ENCODE measurements at places on chromosomes 2 and 18. TPM values are rescaled to one million over a fixed set of nuclear protein-coding genes. Genes with fewer than 3 reads are reported as not detected.

- no peak for DNase-seq
These were observed 134.7 kb upstream of the CDH20 start for GRCh38 chr18:61198486-61198885.

GRCh38 chr18:12886498-12887126 lies 2.6 kb upstream of the PTPN2 start:
- no peak for DNase-seq

DNA sequence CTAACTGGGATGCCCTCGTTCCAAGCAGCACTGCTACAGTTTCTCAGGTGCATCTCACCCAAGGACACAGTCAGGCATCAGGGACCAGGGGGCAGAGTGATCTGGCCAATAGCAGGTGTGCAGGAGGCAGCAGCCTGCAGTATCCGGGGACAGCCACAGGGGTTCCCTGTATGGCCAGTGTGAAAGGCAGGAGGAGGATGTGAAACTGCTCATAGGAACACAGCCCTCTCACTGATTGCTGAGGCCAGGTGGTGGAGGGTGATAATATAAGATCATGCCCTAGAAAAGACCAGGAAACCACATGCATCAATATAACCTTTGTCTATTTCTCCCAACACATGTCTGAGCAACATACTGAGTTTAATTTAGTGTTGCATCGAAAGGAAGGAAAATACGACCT lies 112.7 kb upstream of the TACR1 start:
- no peak for DNase-seq

DNA sequence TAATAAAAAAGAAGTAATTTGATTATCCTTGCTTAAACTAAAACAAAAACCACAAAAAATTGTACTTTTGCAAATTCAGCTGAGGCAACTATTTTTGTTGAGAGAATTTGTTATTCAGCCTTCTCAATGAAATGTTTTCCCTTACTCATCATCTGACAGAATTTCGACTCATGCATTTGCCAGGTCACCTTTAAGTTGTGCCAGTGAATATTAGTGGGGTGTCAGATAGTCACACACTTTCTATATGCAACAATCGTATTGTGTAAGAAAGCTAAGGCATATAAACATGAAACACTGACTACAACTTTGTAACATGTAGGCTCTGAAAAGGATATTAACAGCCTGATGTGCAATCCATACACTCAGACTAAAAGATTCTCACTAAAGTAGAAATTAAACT lies 1653.1 kb upstream of the SLC39A10 start:
- DNase-seq = no peak

DNA sequence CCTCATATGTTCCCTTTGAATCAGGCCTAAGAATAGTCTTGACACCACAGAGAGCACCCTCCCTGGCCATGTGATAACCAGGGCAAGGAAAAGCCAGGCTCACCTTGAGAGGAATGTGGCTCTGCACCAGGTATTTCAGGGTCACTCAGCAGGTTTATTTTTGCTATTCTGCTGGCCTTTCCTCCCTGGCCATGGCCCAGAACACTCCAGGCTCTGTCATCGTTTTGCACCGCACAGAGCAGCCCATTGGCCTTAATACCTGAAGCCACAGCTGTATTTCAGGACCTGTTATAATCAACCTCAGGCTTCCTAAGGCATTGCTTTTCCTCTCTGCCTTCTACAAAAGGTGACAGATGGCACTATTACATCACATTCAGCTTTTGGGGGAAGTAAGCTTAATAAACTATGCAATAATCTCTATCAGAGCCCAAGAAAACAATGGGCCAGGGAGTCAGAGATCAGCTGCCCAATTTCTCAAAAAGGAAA lies 668.3 kb downstream of the IRS1 start:
- no peak for DNase-seq

GRCh38 chr18:48813833-48814489 lies 136.8 kb downstream of the SMAD7 start:
- DNase-seq = peak; percentile 49

DNA sequence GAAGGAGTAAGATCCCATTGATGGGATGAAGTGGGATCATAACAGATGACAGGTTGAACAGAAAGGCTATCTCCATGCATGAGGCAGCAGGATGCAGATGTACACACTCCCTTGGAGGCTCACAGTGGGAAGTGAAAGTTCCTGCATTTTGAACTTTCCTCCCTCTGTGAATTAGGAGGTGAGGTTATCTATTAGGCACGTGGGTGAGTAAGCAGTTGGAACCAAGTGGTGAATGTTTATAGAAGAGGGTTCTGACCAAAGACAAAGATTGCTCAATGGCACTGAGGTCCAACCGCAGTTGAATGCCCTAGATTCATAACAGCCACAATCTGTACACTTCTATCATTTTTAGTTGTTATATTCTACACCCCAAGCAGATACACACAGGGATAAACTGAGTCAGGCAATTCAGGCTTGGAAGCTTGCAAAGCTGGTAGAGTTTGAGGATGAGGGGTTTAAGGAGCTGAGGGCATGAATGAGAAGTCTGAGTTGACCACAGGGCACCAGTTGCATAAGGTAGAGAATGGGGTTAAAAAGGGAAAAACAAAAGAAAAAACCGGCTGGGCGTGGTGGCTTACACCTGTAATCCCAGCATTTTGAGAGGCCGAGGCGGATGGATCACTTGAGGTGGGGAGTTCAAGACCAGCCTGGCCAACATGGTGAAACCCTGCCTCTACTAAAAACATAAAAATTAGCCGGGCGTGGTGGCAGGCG lies 7.1 kb upstream of the KCMF1 start:
- DNase-seq = peak; percentile 70

DNA sequence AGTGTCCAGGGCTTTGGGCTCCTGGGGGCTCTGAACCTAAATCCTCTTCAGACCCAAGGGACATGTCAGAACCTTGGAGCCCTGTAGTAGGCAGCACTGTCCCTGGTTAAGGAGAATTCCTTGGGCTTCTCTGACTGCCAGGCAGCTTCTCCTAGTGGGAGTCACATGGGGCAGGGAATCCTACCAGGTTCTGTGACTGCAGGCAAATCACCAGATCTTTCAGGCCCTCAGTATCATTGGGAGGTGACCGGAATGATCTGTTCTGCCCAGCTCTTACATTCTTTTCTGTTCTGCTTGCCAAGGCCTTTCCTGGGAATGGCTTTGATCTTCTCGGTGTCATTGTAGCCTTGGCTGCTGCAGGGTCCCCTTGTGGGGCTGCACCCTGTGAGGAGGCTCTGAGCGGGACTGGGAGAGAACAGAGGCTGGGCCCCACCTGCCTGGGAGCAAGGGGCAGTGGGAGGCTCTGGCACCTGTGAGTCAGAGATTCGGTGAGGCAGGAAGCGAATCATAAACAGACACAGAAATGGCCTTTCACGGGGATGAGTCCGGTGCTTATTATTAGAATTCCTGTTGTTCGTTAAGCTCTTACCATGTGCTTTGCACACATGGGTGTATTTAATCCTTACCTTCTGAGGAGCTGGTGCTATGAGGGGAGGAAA lies 14.1 kb downstream of the CEP68 start:
- peak; percentile 61 for DNase-seq

- peak; percentile 5 for DNase-seq
These were observed 47.4 kb upstream of the TCF4 start for GRCh38 chr18:55635439-55635838.

DNA sequence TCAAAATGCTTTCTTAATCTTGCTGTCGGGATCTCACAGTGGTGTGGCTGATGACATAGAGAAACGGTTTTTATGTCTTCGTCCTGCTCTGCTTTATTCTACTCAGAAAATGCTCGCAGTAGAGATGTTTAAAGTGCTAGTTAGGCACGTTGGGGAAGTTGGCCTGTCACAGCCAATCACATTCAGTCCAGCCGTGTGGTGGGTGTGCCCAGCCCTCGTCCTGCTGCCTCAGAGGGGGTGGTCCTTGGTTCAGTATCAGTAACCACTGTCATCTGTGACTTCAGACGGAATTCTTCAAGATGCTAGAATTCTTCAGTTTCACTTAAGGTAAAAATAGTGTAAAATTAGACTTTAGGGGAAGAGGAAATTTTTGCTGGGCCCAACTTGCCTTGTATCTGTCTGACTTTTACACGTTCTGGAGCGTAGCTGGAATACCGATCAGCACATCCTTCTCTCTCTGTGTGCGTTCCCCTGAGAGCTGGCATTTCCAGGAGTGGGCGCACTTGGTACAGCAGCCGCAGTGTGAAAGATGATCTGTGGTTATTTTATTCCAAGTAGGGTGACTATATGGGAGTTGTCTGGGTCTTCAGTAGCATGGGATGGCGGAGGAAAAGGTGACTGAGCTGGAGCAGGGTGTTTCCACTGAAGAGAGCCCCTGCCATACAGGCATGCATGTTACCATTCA lies 18.5 kb downstream of the TRAF3IP1 start:
- no peak for DNase-seq

DNA sequence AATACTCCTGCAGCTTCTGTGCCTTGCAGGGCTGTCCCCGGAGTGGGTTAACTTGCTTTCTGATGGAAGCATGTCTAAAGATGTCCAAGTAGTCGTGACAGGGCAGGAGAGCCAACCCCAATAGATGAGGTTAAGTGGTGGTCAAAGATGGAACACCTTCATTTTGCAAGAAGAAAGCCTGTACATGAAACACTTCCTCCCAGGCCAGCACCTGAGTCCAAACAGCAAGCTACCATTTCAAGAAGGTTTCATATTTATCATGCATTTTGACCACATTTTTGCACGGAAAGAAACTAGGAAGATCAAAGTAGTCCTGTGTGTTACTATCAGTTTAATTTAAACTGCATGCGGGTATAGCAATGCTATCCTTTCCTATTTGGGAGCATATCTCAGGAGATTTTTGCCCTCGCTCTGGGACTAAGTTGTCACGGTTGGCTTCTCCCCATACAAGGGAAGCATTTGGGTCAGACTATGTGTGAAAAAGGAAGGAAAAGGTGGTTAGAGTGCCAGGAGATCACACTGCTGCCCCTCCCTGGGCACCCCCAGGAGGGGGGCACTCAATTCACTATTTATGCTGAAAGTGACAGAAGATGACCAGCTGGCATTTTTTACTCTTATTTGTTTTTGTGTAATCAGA lies 187.6 kb downstream of the ZNF521 start:
- peak; percentile 2 for DNase-seq

GRCh38 chr2:62014102-62014501 lies 108.6 kb downstream of the COMMD1 start:
- peak; percentile 88 for DNase-seq

DNA sequence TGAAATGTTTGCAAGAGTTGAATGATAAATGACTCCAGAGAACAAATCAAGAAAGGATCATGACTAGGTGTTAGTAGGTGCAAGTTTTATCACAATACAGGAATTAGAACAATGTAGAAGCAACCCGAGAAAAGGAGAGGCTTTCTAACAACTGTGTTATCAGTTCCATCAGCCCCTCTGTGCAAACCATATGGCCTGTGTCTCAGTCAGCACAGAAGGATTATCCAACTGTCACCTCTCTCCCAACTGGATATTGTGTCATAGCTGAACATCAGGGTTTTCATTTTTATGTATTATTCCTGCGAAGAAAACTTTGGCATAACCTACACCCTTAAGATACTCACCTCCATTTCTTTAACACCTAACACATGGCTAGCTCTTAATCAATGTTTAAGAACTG lies 321.6 kb upstream of the RND3 start:
- DNase-seq = no peak

- no peak for DNase-seq
These were observed 4.9 kb upstream of the STK11IP start for GRCh38 chr2:219592736-219593135.

DNA sequence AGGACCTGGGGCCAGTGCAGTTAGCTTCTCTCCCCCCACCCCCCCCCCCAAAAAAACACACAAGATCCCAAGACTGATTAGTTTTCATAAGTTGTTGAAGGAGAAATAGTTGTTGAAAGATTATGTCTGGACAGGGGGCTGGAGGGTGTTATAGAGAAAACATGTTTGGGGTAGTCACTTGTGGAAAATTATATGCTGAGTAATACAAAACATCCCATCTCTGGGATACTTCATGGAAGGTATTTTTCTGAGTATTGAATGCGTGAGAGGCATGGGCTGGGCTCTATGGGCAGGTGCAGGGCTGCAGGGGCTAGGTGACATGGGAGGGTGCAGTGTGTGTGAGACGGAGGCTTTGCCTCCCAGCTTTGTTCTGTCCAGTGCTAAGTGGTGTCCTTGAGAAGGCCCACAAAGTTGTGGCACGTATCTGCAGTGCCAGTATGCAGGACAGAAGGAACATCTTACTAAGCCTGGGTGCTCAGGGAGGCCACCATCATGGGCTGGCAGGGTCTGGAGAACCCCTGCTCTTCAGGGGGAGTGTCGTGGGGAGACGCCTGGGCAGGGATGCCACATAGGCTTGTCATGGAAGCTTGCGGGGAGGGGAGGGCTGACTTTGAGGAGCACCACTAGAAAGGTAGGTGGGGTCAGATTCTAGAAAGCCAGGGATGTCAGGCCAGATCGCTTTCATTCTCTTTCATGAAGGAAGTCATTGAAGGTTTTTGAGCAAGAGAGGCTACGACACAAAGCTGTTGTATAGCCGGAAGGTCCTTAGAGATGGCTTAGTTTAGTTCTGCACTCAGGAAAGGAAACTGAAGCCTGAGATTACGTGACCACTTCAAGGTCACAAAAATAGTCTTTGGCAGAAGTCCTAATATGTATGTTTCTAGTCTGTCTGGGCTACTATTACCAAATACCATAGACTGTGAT lies 232.0 kb downstream of the LDLRAD4 start:
- DNase-seq = no peak

DNA sequence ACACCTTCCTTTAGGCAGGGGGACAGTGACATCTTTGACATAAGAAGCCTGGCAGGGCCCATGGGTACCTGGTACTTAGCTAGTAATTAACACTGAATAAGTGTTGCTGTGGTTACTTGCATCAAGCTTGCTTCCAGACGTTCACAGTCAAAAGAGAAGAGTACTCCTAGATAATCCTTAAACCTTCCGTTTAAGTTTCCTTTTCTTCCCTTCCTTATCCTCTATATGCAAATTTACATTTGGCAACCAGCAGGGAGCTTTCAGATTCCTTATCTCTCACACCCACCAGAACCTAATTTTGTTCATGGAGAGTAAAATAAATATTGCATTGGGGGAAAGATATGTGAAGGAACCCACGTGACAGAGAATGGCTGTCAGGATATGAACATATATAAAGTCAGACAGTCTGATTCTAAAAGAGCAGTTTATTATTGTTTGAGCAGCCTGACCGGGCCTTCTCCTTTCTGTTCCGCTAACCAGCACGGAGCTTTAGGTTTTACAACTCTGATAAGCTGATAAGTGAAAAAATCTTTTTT lies 7.8 kb upstream of the RAB31 start:
- DNase-seq = peak; percentile 27

DNA sequence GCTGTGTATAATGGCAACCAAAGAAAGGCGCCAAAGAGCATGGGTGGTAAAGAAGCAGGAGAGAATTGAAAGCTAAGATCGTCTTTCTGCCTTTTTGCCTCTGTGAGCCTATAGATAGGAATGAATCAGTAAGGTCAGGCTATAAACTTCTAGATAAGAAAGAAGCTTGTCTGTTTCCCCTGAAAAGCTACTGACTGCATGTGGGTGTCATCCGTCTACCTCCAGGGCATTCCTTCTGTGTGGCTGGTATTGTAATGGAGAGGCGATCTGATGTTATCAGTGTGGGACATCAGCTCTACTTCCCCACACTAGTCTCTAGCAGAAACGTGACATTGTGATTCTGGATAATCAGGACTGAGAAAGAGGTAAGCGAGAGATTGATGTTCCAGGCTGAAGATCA lies 63.4 kb upstream of the PLA2R1 start:
- DNase-seq = no peak

GRCh38 chr2:160077912-160078810 lies 15.7 kb upstream of the PLA2R1 start:
- no peak for DNase-seq

FAP gene
- 150 TPM for total RNA-seq

TEX44 gene
- not detected for total RNA-seq

SKA1 gene
- total RNA-seq = 3.0 TPM

ARHGAP28 gene
- 221 TPM for total RNA-seq

SNRNP27 gene
- 49.4 TPM for total RNA-seq

SESTD1 gene
- total RNA-seq = 62.3 TPM

Measured in fibroblast of the aortic adventitia (primary cell).